ENCODE measurements at places on chromosomes 12 and 14.

DNA sequence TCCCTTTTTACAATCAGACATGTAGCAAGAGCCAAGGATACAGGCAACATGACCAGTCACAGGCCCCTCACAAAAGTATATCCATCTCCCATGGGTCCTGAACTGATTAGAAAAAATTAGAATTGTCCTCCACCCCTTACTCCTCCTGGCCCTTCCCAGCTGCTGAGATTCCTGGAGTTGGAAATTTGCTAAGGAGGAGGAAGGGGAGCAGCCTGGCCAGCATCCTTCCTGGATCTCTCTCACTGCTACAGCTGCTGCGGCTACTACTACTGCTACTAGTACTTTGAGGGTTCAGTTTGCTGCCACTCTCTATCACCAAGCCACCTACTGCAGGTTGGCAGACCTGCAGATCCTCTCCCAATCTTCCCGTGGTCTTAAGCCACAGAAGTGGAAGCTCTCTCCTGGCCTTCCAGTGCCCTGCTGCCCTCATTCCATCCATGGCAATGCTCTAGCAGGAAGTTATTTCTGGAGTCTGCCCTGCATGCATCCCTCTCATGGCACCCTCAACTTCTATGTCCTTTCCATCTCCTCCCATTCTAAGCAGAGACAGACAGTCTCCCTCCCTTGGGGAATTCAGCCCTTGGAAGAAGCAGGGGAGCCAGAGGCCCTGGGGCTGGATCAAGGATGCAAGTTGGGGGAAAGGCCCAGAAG, 1.0 kb downstream of the ITGA7 start:
- no peak for DNase-seq

DNA sequence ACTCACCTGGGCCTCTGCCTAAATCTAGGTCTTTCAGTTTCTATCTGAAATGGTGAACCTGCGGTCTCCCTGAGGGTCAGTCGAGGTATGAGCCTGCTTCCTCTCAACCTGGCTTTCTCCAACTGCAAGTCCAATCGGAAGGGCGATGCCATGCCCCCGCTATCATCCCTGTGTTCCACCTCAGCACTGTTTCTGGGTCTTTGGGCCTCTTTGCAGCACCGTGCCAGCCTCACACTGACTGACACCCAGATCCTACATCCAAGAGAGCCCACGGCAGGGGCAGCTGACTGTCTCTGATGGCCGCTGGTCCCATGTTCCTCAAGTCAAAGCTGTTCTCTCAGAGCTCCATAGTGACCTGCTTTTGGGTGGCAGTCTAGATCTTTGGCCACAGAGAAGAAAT, 120.7 kb downstream of the PAPOLA start:
- no peak for DNase-seq

- DNase-seq: no peak
Measured at GRCh38 chr12:53191096-53191884, 10.6 kb upstream of the CSAD start.

GRCh38 chr12:62637679-62638078, 171.1 kb downstream of the MON2 start:
- DNase-seq: no peak

DNA sequence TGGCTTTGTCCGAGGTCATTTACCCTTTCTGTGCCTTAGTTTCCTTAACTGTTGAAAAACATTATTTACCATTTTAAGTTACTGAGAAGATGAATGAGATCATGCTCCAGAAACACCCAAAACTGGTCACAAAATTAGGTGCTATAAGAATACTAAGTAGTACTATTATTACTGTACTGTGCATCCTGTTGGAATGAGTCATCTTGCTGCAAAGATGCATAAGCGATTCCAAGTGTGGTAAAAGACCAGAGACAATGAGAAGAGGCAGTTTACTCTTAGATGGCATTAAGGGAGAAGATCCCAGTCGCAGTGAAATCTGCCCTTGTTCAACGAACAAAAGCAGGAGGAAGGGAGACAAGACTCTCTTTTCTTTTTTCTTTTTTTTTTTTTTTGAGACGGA, 4.2 kb upstream of the PLEKHA5 start:
- no peak for DNase-seq

DNA sequence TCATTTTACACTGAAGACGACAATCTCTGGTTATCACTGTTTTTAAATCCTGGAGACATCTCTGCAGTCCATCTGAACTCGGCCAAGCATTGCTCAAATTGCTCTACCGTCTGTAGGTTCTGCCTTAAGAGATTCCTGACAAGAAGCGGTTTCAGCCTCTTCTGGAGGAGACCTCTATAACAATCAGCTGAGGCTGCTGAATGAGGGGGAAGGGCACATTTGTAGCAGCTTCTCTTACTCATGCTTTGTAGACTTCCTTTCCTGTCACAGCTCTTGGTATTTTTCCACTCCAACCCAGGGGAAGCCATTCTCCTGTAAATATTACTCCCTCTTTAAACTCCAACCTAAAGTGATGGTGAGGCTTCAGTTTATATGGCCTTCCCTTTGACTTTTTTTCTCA, 3.0 kb downstream of the ARG2 start:
- no peak for DNase-seq

GRCh38 chr12:53862206-53862605, 76.4 kb upstream of the HOXC13 start:
- no peak for DNase-seq

- DNase-seq: no peak
Measured at GRCh38 chr14:100709289-100710284, 17.1 kb upstream of the DLK1 start.

DNA sequence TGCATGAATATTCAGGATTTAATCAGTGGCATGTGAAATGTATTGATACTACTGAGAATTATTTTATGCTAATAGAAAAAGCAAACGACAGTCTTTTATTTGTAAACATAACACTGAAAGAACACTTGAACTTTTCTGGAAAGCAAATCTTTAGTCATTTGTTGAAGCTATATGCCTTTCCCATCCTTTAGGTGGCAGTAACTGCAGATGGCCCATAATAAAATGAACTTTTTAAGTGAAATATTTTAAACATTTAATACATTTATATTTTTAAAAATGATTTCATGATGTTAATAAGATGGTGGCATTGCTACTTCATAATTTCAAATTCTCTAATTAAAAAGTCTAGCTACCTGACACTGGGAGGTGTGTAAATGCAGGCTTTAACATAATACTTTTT, 13.9 kb upstream of the KRR1 start:
- no peak for DNase-seq

DNA sequence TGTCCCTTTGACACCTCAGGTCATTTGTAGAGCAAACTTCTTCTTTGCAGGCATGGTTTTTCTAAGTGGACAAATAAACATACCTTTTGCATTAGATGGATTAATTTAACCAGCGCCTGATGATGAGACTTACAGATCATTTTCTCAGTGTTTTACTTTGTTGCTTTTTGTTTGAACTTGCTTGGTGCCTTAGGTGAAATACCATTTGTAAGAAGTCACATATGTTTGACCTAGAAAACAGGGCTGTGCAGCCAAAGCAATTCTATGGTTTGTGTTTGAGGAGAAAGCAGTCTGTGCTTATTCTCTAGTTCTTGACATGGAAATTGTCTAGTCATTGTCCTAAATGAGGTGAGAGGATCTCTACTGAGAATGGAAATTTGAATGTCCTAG, 111.1 kb downstream of the DIP2B start:
- DNase-seq: no peak

GRCh38 chr12:56805355-56805754, 42.2 kb downstream of the HSD17B6 start:
- DNase-seq: no peak

- DNase-seq: no peak
Measured at GRCh38 chr12:118743896-118744700, 237.2 kb upstream of the SRRM4 start.

GRCh38 chr14:21087294-21088091, 11.0 kb downstream of the ZNF219 start:
- peak; percentile 68 for DNase-seq

DNA sequence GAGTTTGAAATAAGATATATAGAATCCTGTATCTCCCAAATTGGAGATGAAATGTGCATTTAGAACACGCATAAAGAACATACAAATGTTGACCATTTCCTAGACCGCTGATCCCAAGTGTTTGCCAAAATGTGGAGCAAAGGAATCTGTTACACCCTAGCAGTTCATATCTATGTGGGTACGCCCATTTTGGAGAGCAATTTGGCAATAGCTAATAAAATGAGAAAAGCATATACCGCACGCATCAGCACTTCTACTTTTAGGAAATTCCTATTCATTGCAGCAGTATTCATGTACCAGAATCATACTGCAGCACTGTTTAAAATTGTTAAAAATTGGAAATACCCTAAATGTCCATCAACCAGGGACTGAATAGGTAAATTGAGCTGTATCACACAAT, 937.8 kb downstream of the BCL11B start:
- no peak for DNase-seq

GRCh38 chr14:100530270-100531072, 56.7 kb downstream of the BEGAIN start:
- no peak for DNase-seq

DNA sequence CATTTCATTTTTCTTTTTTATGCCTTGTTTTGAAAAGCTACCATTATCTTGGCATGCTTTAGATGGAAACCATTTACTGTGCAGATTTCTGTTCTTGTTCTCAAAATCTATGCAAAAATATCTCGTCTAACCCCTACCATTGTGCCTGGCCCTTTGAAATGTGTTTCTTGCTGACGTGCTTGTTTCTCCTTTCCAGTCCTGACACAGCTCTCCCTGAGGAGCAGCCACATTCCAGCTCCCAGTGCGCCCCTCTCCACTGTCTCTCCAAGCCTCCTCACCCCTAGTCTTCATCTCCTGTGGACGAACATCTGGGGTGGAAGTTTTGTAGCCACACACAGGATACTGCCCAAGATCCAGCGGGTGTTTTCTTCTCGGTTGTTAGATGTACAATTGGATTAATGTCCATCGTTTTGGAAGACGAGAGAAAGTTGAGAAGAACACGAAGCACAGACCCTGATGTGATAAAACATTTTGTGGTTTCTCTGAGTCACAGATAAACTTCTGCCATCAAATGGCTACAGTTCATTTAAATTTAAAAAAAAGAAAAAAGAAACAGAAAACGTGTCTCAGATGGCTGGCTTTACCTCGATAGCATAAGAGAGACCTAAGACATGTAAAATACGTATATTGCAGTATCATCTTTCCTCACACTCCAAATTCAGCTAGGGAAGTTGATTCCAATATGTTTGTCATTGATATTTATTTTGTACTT, 21.9 kb upstream of the FGD4 start:
- DNase-seq: no peak

DNA sequence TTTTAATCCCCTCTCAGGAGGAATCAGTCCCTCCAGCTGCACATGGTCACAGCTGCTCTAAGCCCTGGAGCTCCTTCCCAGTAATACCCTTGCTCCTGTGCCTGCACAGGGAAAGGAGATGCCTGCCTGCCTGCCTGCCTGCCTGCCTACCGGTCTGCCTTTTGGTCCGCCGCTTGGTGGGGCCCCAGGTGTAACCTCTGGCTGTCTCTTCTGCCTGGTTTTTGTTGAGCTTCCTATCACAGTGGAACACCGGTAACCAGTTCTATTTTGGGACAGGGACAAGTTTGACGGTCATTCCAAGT, 99.8 kb downstream of the DAD1 start:
- DNase-seq: peak; percentile 99

DNA sequence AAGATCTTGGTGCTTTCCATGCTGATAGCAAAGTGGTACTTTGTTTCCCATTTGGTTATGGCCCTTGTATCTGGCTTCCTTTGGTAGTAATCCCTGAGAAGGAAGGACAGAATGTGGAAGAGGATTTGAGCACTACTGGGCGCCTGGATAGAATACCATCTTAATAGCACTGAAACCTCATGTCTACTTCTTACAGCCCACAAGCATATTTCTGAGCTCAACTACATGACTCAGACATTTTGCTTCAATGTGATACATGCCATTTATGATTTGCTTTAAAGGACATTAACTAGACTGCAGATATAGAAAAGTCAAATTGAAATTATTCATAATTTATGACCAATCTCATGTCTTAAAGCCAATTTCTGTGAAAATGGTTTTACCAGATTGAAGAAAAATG, 80.4 kb downstream of the LIN7A start:
- no peak for DNase-seq

- DNase-seq: no peak
Measured at GRCh38 chr12:873954-874353, 75.5 kb downstream of the RAD52 start.

DNA sequence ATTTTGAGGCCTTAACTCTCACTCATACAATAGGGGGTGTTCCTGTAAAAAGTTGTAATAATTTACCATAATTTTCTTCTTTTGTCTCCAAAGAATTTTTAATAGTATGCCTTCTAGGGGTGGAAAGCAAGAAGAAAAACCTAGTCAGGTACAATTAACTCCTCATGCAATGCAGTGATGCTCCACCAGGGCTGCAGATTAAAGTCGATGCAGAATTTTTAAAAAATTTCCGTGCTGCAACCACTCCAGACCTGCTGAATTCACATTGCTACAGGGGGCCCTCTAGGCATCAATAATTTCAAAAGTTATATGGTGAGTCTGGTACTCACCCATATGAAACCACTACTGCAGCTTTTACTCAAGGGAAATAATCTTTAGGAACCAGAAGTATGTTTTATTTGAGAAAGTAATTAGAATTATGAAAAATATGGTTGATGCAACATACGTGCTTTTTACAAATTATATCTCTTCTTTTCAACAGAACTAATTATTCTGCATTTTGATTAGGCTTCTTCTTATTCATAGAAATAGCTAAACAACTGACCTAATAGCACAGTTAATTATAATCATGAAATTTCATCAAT, 353.2 kb downstream of the BCAT1 start:
- DNase-seq: no peak

DNA sequence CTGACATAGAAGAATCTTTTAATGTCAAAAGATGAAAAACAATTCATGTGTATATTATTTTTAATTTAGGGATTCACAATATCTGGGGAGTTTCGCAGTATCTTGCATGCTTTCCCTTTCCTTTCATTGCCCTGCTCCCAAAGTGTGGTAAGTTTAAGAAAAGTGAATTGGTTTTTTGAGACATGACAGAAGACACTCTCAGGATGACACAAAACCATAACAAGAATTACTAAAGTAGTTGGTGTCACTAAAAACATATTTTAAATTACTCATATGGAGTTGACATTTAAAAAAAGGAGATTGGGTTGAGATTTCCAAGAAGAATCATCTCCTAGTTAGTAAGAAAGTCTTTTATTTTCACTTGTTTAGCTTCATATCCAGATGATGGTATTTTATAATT, 5.1 kb upstream of the PCNX1 start:
- no peak for DNase-seq

DNA sequence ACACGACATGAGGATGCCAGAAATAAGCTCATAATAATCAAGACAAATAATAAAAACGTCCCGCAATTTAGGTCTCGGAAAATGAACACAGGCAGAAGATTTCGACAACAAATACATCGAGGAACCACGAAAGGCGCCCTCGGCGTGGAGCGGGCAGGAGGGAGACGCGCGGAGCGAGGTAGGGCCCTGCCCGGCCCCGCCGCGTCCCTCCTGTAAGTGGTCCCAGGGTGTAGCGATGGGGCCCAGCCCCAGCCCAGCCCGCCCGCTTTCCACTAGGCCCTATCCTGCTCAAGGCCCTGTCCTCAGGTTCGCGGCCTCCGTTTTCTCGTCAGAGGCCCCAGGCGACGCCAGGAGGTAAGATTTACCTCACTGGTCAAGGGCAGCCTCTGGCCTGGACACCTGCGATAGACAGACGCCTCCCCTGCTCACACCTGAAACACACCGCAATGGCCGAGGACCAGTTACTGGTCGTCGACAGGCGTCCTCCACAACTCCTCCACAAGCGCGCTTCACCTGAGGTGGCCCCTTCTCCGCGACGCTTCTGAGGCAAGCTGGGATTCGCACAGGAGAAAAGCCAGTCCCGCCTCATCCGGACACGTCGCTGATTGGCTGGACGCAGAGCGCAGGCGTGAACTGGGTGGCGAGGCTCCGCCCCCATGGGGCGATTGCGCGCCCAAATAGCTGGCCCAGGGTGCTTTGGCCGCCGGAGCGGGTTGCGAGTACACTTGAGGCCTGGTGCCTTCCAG, at the start of gene SYCP3:
SYCP3 (minus strand) TSS at position 543 of the 746 bp plus-strand sequence. CDS start 1,527 bp downstream, outside the sequence.
- DNase-seq: no peak
